ENCODE measurements at places on chromosomes 3 and 15.
A peak's percentile ranks its signal among the peaks of the same experiment; 100 is the strongest.

DNA sequence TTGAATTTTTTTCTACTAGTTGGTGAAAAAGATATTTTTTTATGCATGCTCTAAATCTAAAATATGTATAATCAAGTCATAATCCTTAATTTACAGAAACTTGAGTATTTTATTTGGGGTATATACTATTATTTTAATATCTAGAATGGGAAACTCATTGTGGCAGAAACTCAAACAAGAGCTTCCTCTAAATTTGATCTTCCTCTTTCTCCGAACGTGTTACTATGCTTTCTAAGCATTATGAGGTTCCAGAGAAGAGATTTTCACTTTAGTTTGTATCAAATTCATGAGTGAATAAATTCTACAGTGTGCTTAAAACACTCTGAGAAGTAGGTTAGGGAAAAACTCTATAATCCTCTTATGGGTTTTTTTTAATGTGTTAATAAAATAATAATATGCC is 173.1 kb downstream of the POTEB3 start:
- no peak for DNase-seq

- no peak for DNase-seq
Measured at GRCh38 chr3:128679338-128679737, 28.7 kb upstream of the RPN1 start.

- DNase-seq: peak; percentile 7
Measured at GRCh38 chr3:139534455-139534812, 5.1 kb downstream of the RBP1 start.

DNA sequence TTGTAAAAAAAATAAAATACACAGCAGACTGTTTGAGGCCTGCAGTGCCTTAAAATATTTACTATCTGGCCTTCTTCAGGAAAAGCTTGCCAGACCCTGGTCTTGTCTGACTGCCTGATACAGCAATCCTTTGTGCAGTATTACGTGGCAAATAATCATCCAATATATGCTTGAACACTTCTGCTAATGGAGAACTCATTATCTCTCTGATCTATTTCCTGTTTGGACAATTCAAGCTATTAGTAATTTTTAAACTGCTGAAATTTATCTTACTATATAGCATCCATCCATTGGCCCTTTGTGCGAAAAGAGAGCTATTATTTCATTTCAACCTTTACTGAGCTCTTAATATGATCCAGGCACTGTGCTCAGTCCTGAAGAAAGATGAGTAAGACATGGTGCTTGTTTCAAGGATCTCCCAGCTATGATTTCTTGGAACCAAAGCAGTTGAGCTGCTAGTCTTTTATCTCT is 15.9 kb downstream of the ATG7 start:
- no peak for DNase-seq

- no peak for DNase-seq
Measured at GRCh38 chr3:194879126-194879877, 193.6 kb downstream of the FAM43A start.

GRCh38 chr3:177340243-177340830 is 143.1 kb upstream of the TBL1XR1 start:
- no peak for DNase-seq

- DNase-seq: no peak
Measured at GRCh38 chr3:88084097-88084501, 25.0 kb downstream of the ZNF654 start.

DNA sequence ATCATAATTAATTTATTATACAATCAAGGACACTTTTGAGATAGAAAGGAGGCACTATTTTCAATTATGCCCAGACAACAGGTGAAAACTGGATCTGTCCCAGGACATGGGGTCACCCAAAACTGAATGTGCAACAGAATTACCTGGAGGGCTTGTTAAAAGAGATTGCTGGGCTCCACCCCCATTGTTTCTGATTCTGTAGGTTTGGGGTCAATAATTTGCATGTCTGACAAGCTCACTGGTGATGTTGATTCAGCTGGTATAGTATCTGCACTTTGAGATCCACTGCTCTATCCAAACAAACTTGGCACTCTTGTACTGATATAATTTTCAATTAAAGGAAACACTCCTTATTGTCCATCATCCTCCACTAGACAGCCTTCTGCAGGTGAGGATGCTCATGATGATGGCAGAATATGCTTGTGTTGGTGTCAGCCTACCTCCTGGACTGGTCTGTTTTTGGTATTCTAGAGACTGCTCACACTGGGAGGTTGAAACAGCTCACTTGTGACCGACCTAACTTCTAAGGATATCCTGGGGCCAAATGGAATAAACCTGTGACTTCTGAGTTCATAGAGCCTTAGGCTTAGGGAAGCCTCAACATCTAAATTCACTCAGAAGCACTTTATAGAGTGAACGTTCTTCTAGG is 2.2 kb downstream of the P2RY14 start:
- peak; percentile 45 for DNase-seq

- DNase-seq: no peak
Measured at GRCh38 chr15:67224889-67225288, 29.6 kb downstream of the AAGAB start.

GRCh38 chr15:92082006-92082843 is 228.7 kb downstream of the SLCO3A1 start:
- peak; percentile 62 for DNase-seq

- no peak for DNase-seq
Measured at GRCh38 chr3:121418182-121418581, 127.6 kb downstream of the POLQ start.

- DNase-seq: no peak
Measured at GRCh38 chr3:101932326-101933068, 83.2 kb downstream of the NFKBIZ start.

- peak; percentile 35 for DNase-seq
Measured at GRCh38 chr3:73516631-73517030, 108.1 kb downstream of the PDZRN3 start.

DNA sequence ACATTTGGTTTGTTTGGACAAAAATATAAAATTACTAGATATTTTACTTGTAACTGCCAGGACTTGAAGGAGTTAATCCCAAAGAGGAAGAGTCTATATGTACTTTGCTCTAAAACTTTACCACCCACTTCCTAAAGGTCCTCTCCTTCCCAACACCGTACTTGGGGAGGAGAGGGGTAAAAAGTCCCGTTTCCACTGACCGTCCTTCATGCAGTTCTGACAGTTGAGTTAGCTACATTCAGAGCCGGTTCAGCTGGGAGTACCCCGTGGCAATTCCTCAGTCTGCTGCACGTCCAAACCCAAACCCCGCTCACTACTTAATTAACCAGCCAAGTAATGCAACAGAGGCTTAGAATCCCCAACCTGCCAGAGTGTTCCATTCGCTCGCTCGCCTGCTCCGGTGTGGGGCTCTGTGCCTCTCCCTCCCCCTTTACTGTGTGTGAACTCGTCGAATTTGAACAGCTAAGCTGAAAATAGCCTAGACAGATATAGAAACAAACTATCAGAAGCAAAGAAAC is 519.7 kb downstream of the FOXP1 start:
- DNase-seq: peak; percentile 22

- no peak for DNase-seq
Measured at GRCh38 chr15:85430406-85431204, 50.2 kb downstream of the AKAP13 start.

- no peak for DNase-seq
Measured at GRCh38 chr15:48473667-48474066, 142.4 kb downstream of the DUT start.

- no peak for DNase-seq
Measured at GRCh38 chr3:86388820-86389219, 602.1 kb downstream of the VGLL3 start.

DNA sequence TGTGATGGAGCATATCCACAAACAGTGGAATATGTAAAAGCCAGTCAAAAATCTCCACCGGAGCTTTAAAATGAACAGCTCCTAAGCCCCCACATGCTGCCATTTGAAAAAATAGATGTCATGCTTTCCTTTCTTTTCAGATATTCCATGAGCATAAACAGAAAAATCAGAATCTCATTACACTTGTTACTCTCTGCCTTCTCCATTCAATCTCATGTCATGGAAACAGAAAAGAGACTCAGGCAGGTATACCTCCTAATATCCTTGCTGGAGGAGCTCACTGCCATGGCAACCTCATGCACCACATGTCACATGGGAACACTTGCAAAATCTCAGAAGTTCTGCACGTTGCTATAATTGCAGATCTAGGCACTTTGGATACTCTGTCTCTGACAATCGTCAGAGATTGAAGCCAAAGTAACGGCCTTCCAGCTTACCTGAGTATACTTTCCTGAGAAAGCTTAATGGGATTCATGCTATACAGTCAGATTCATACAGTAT is 317.0 kb upstream of the ADAMTS9 start:
- DNase-seq: no peak

- DNase-seq: no peak
Measured at GRCh38 chr3:37183976-37184375, 9.6 kb upstream of the LRRFIP2 start.

All from NCI-H510A treated with DMSO at 0.1 percent for 48 hours (cell line).